ENCODE measurements at places on chromosomes 12 and 14.

DNA sequence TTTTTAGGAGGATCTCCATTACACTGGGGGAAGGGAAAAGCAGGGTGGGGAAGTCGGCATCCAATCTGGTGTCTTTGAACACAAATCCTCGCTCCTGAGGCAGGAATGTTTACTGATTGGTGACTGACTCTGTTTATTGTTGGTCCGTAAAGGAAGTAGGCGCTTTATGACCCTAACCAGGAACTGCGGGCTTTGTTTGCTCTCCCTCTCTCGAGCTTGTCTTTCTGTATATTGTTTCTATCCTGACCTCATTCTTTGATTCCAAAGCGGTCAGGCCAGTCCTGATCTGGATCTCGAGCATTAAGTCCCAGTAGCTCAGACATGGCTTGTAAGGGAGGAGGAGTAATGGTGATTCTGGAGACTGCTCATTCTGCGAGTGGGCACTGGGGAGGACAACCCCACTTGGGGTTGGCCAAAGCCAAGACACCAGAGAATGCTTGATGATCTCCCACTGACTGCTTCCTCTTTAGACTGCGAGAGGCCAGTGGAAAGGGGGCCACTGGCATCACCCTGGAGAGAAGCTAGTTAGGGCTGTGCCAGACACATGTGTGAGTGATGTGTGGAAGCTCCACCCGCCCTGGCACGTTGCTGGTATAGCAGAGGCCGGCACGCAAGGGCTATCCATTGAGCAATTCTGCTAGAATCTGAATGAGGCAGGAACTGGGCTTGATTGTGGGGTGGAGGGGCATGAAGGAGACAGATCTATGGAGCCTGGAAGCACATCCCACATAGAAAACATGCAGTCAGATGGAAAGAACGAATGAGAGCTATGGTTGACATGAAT lies 194.6 kb downstream of the PAX9 start:
- DNase-seq: no peak

- DNase-seq: no peak
Measured at GRCh38 chr12:24418157-24418556, 468.7 kb upstream of the SOX5 start.

- no peak for DNase-seq
Measured at GRCh38 chr12:12563290-12563928, 746 bp upstream of the DUSP16 start.

- DNase-seq: no peak
Measured at GRCh38 chr14:101458741-101459550, 102.3 kb upstream of the DIO3 start.

DNA sequence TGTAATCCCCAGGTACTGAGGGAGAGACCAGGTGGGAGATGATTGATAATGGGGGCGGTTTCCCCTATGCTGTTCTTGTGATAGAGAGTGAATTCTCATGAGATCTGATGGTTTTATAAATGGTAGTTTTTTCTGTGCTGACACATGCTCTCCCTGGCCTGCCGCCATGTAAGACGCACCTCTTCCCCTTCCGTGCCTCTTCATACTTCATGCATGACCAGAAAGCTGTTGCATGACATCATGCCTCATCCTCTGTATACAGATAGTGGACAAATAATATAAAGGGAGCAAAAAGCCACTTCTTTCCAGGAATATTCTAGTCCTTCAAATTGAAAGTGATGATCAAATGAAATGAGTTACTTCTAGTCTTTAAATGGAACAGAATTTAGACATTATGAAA lies 47.3 kb upstream of the LRIG3 start:
- DNase-seq: no peak

DNA sequence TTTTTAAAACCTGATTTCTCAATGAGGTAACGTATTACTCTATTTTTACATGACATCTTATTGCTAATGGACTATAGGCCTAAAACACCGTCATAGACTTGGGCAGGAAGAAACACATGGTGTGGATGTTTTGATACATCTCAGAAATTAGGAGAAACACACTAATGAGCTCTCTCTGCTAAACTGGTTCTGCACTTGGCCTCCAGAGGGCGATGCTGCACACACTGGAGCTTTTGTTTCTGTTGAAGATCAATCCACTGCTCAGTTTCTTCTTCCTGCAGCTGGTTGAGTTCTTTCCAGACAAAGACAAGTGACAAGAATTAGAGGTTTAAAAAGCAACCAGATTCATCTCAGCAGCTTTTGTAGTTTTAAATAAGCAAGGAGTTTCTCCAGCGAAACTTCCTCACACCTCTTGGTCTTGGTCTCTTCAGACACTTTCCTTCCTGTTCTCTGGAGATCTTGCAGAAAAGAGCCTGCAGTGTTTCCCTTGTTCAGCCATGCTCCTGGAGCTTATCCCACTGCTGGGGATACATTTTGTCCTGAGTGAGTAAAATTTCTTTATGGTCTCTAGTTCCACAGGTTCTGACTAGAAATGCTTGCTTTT lies 178.5 kb upstream of the OR4E1 start:
- DNase-seq: peak; percentile 40

GRCh38 chr14:52473557-52473956 lies 78.7 kb downstream of the TXNDC16 start:
- DNase-seq: peak; percentile 20

DNA sequence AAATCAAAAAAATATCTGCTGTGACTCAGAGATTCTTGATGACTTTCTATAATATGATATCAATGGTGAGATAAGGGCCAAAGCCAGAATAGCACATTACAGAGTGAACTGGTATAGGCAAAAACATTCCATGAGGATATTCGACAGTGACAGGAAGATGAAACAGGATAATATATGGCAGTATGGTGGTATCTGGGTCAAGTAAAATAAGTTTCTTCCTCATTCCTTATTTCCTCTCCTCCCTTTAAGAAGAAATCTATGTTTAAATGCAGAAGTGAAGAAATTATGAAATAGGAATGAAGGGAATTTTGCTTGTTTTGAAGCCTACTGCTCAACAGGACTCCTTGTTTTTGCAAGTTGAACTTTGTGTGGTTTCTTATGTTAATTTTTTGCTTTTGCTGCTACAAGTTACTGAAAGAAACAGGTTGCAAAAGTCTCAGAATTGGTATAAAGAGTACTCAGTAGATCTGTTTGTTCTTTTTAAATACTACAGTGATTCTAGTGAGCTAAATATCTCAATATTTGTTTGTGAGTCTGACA lies 7.0 kb downstream of the ACSS3 start:
- DNase-seq: no peak

DNA sequence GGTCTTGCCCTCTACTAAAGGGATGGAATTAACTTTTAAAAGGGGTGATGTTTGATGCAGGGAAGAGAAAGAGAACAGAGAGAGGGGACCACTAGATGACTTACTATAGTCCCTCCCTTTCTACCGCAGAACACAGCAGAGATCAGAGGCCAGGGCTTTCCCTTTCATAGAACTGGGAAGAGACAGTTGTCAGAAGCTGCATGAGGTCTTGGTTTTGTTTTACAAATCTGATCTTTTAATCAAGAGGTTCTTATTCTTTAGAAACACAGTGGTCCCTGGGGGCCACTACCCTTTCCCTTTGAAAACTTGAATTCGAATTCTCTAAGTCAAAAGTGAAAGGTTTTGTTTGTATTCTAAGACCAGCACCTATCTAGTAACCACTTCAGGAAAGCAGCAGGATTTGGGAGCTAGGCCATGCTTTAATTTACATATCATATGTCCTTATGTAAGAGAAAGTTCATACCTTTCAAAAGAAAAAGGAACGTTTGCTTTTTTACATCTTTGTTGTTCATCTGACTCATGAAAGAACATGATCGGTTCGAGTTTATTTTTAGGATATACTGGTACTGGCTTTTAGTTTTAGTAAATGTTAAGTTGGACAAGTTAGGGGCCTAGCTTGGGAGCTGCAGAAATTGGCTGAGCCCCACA lies 6.3 kb downstream of the FBXL14 start:
- no peak for DNase-seq

DNA sequence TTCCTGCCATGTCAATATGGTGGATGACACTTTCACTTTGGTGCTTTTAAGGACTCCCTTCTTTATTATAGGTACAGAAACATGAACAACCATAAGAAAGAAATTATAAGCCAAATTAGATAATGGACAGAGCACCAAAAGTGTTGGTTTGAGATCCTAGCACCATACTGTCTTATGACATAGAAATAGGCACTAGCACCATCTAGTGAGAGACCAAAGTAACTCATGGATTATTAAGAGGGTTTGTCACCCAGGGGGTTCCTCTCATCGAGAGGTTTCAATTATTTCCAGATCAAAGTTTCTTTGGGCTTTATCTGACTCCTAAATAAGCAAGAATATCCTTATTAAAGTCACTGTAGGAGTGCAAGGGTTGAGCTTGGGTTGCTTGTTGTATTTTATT lies 153.0 kb upstream of the DIO2 start:
- no peak for DNase-seq

DNA sequence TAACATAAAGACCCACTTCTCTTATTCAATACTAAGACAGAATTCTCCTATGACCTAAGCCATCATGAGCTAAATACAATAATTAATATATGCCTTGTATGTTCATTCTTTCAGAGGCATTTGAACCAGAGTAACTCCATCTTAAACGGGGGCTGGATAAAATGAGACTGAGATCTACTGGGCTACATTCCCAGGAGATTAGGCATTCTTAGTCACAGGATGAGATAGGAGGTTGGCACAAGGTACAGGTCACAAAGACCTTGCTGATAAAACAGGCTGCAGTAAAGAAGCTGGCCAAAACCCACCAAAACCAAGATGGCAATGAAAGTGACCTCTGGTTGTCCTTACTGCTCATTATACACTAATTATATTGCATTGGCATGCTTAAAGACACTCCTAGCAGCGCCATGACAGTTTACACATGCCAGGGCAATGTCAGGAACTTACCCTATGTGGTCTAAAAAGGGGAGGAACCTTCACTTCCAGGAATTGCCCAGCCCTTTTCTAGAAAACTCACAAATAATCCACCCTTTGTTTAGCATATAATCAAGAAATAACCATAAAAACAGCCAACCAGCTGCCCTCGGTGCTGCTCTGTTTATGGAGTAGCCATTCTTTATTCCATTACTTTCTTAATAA lies 260.7 kb downstream of the SSPN start:
- no peak for DNase-seq

DNA sequence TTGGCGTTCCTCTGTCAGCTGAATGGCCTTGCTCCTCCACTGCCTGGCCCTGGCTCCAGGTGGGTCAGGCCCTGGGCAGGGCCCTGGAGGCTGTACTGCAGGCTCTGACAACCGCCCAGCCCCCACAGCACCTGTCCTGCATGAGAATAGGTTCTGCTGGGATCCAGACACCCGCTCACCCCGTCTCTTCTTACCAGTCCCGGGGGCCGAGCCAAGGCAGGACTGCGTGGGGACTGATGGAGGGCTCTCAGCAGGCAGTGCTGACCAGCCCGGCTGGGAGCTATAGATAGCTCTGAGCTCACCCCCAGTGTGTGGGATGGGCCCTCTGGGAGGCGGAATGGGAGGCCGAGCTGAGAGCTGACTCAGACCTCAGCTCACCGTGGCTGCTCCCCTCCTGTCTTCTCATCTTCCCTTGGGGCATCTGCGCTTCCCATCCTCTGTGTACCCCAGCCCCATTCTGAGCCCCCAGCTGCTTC lies 39.6 kb downstream of the TEAD4 start:
- peak; percentile 26 for DNase-seq

DNA sequence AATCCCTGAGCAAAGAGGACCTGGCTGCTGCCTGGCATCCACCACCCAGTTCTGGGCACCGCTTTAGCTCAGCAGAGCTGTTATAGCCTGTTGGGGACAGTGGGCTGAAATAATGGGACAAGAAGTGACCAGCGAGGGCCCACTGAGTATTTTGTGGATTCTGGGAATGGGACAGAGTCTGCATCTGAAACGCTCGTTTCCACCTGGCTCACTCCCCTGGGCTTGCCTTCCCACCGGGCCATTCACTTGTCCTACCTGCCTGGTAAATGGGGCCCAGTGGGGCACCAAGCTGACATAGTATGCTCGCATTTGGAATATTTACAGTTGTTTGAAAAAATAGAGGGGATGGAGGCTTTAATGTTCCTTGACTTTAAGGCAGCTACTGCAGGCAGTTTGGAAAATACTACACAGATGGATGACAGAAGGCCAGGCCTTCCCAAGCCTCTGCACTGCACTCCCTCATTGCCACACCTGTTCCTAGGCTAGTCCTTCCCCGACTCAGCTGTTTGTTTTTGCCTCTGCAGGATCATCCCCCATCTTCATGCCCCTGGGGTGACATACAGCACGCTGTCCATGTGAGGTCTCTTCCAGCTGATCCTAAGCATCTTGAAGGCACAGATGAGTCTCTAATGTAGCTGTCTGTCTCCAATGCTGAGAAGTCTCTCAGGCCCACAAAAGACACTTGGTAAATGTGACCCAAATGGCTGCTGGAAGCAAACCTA lies 61.3 kb upstream of the DICER1 start:
- DNase-seq: no peak

- DNase-seq: no peak
Measured at GRCh38 chr14:25909045-25909747, 688.6 kb downstream of the NOVA1 start.

- DNase-seq: peak; percentile 13
Measured at GRCh38 chr12:48572326-48572725, 2.5 kb upstream of the LALBA start.

- no peak for DNase-seq
Measured at GRCh38 chr12:121663610-121663929, 5.9 kb downstream of the MORN3 start.

- no peak for DNase-seq
Measured at GRCh38 chr12:116274551-116275375, 2.7 kb downstream of the MED13L start.

DNA sequence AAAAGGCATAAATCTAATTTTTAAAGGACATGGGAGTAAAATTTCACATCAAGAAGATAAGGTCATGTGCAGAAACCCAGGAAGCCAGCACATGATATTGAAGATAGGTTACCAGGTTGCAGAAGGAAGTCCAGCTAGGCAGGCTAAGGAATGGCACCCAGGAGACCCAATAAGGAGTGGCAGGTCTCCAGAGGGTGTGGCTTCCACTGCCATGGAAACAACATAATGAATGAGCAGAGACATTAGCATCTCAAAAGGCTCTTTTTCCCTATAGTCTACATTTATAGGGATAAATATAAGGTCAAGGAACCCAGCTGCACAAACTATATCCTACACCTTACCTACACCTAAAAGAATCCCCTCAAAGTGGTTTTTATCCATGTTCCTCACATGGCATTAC lies 275.9 kb downstream of the RPS29 start:
- no peak for DNase-seq

- peak; percentile 72 for DNase-seq
Measured at GRCh38 chr12:110266980-110267620, 13.9 kb upstream of the ATP2A2 start.

DNA sequence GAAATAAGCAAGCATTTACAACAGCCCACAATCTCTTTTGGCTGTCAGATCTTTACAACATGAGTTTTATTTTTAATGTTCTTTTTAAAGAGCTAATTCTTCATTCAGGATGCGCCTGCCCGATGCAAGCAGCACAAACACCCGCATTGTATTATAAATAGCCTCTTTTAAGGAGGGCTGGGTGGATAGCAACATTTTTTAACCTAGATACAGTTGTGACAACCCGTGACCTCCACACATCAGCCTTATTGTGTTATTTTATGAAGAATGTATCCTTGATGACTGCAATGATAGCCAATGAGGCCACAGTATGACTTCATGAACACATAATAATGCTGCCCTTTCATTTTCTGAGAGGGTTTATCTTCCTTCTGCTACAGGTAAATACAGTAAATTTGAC lies 173.7 kb downstream of the FOXN3 start:
- DNase-seq: no peak

Data from suppressor macrophage treated with lipopolysaccharide for 1 hour (primary cell).